ENCODE measurements at places on chromosomes 5 and 9.

DNA sequence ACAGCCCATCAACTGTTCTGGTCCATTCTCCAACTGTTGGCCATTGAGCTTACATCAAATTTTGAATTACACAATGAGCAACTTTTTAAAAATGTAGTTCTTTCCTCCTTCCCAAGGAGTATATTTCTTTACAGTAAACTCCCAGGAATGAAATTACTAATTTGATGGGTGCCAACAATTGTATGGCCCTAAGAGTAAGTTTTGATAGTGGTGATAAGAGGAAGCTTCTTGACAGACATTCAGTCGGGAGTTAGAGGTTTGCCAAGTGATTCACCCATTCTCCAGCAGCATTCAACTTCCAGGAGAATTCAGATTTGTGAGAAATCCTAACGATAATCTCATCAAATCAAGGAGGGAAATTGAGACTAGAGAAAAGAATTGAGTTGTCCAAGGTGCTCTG lies 579.9 kb downstream of the ACTL7B start:
- DNase-seq = no peak

DNA sequence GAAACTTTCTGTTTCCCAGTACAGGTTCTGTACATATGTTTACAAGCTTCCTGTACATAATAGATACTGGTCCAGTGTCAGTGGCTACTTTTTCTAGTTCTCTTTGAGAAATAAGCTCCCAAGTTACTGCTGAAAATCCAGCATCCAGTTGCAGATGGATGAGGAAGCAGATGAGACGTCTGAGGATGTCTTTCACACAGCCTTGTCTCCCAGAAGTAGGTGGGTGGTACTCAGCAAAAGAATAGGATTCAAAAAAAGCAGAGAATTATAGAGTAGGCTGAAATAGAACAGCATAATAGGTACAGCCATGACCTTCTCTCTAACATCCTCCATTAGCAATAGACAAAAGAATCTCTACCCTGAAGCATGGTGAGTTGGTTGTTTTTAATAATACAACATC lies 77.7 kb downstream of the BRINP1 start:
- DNase-seq = no peak

DNA sequence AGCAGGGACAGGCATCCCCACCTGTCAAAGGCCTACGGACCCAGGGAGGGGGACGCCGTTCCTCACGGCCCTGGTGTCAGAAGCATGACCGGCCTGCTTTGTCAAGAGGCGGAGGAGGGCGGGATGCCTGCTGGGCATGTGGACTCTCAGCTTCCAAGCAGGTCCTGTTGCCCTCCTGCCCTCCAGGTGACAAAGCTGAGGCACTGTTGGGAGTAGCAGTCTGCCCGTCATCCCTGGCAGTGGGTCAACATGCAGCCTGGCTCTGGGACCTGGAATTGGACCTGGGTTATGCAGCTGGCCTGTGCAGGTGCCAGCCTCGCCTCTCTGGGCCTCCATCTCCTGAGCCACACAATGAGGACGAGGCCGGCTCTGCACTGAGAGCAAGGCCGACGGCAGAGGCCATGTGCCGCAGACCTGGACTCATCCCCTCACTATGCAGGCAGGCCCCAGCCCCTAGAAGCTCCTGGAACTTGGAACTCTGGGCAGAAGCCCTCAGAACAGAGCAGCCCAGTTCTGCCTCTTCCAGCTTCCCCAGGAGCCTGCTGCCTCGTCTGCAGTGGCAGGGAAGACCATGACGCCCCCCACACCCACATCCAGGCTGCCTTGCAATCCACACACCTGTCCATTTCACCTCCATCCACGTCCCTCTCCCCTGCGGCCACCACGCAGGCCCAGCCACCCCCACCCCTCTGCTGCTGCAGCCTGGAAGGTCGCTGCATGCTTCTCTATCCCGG lies 20.8 kb upstream of the FCN1 start:
- no peak for DNase-seq

DNA sequence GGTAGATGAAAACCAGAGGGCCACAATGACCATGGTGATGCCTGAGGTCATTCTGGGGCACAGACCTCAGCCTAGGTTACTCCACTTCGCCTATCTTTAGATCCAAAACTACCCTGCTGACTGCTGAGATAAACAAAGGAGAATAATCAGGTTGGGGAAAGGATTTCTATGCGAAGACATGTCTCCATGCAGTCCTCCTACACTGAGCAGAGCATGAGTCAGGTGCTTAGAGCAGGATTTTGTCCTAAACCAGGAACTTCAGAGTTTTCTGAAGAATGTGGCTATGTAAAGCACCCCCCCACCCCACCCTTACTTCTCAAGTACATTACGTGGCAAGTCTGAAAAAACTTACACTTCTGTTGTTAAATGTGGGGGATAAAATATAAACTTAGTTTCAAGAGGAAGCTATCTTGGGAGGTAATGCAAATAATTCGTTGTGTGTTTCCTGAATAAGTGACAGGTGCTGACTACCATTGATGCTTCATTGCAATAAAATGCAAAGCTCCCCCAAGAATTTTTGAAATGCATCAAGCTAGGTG lies 19.4 kb downstream of the PDCD1LG2 start:
- peak; percentile 62 for DNase-seq

- no peak for DNase-seq
Measured at GRCh38 chr9:129656795-129657390, 8.6 kb upstream of the PRRX2 start.

DNA sequence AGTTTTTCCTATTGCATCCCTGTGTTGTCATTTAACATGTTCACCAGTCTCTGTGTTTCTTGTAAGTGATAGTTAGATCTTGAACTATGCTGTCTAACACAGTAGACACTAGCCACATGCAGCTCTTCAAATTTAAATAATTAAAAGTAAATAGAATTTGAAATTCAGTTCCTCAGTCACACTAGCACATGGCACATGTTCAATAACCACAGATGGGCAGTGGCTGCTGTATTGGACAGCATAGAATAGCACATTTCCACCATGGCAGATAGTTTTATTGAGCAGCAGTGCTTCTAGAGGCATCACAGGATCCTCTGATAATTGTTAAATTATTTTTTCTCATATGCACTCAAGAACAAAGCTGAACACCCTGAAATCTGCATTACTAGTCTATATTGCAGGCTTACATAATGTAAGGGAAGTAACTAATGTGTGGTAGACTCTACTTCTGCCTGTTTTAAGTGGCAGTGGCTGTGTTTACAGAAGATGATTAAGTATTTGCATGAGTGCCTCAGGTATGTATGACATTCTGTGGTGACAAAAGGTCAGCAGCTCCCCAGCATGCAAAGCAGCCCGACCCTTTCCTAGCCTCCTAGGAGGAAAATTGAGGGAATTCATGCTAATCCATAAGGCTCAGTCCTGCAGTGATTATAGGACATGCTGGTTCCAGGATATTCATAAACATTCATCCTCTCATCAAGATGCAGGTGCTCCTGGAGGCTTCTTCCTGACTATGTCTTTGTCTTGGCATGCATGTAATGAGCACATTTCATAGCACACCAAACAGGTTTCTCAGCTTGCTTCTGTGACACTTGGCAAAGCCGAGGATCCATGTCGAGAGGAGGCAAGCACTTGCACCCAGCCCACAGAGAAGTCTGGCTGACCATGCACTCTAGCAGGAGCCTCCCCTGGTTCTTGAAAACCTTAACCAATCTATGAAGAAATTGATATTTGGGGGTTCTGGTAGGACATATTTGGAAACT lies 45.5 kb downstream of the SH3RF2 start:
- DNase-seq = peak; percentile 32

DNA sequence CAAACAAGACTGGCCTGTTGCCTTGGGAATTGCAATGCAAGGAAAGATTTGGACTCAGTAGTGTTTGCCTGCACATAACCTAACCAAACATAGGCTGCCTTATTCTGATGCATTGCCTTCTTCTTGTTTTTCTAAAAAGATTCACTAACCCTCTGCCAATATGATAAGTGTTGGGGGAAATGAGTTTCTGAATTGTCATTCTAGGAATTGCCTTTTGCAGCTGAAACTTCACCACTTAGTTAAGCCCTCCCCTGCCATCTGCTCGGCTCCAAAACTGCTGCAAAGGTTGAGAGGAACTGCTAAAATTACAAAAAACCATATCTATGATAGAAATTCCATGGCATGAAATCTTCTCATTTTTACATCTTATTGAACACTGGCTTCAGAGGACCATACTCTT lies 41.6 kb upstream of the SPATA31D4 start:
- DNase-seq = no peak

- DNase-seq = no peak
Measured at GRCh38 chr9:105246656-105247173, 2.3 kb downstream of the SLC44A1 start.

All from foreskin keratinocyte (primary cell).